ENCODE measurements at places on chromosomes 5 and 9.

DNA sequence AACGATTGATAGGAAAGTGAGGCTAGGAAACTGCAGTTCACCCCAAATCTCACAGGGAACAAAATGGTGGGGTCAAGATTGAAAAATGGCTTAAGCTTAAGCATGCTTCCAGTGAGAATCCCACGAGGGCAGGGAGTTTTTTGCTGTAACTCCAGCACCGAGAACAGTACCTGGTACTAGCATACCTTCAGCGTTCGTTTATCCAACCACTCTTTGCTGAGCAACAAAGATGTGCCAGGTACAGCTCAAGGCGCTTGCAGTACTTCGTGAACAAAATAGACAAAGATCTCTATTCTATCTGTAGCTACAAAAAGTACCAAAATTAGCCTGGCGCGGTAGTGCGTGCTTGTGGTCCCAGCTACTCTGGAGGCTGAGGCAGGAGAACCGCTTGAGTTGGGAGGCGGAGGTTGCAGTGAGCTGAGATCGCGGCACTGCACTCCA is 778 bp upstream of the PPP6C start:
- peak overlapping the region; percentile 70 for H3K4me3 ChIP-seq
- DNase-seq = no peak
- peaks cover 44% of the 10 kb centered on the region for H3K4me1 ChIP-seq
- peak overlapping the region; percentile 99 for H3K27ac ChIP-seq

DNA sequence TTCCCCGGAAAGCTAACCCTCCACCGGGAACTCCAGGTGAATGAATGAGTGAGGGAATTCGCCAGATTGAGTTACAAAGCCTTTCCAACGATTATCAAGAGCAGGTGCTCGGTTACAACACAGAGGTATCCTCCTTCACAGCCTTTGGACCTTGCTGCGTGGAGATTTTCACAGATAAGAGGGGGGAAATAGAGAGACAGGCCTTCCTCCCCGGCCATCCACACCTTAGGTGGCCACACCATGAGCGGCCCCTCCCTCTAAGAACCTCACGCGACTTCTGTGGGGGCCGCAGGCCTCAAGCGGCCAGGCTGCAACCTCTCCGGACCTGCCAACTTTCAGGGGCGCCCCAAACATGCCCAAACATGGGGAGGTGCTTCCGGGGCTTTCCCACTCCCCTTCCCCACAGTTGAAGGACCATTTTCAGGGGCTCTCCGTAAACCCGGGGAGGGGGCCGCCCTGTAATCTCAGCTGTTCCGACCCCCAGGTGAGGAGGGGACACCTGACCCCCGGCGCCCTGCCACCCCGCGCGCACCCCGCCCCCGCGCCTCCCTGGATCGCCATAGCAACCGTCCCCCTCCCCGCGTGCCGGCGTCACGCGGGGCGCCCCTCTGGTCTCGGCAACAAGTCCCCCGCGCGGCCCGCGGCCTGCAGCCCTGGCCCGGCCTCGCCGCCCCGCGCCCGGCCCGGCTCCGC is 603 bp downstream of the DENND1A start:
- no peaks in the 10 kb centered on the region for H3K36me3 ChIP-seq
- H3K27ac ChIP-seq = peak overlapping the region; percentile 72
- no peak for DNase-seq
- peak overlapping the region; percentile 56 for H3K4me3 ChIP-seq
- H3K27me3 ChIP-seq = no peaks in the 10 kb centered on the region

DNA sequence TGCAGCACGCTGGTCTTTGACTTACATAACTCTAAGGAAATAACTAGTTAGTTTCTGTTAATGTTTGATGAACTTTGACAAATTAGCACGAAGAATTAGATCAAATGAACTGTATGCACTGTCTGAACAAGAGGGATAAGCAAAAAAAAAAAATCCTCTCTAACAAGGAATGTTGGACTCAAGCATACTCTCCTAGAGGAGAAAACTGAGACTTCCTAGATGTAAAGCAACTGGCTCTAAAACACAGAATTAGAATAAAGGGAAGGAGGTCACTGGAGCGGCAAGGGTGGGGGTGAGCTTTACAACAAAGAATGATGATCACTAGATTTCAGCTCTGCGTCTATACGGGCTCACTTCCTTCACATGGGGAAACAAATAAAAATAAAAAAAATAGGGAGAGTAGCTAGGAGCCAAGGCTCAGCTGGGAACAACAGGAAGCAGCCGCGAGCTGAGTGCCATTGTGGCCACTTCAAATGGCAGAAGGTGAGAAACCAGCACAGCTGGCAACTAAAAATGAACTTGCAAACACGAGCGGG is 48.7 kb upstream of the CEMIP2 start:
- H3K4me1 ChIP-seq = no peaks in the 10 kb centered on the region
- DNase-seq = no peak
- no peaks in the 10 kb centered on the region for H3K36me3 ChIP-seq
- H3K27me3 ChIP-seq = no peaks in the 10 kb centered on the region

DNA sequence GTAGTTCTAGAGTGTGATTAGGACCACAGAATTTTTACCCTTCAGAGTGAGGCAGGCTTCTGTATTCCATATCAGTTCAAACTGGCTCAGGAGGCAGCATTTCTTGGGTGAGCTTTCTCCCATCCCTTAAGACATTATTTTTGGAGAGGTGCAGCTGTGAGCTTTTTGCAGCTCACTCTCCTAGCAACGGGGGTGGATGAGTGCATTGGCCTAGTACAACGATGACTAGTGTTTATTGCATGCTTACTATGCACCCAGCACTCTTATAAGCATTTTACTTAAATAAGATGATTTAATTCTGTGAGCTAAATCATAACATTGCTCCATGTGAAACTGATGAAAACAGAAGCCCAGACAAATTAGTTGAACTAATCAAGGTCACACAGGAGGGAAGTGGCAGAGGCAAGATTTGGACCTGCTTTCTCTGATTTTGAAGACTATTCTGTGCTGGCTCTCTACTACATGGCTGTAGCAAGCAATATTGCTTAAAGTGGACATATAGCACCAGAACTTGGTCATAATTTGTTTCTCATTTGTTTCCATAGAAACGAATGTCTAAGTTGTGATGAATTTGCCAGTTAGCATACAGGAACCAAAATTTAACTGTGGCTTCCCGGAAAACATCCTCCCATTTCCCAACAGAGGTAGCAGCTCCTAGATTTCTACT is 372.1 kb upstream of the RIOK2 start:
- no peaks in the 10 kb centered on the region for H3K27me3 ChIP-seq
- DNase-seq = no peak
- H3K27ac ChIP-seq = no peak overlapping the region
- H3K4me3 ChIP-seq = no peak overlapping the region
- no peaks in the 10 kb centered on the region for H3K4me1 ChIP-seq

DNA sequence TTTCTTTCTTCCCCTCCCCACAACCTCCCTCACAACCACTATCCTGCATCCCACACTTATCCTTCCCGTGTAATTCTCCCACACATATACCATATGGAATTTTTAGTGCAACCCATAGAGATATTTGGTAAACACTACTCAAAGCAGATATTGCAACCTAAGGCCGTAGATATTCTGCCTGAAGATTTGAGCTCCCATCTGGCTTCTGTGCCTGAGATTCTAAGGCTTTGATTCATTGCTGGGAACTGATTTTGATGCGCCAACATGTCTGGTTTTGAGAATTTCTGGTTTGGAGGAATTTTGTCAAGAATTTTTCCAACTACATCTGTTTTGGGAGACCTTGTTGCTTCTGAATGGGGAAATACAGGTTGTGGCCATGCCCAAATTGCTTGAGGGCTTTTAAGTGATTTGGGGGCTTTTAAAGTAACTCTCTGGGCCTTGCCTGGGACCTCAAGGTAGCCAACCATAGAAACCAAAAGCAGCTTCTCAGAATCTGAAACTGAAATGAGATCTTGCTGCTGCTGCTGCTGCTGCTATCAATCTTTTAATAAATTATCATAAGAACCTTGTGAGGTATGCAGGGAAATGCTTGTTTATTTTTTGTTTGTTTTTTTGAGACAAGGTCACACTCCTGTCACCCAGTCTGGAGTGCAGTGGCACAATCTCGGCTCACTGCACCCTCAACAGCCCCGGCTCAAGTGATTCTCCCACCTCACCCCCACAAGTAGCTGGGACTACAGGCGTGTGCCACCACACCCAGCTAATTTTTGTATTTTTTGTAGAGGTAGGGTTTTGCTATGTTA is 36.2 kb downstream of the PLAC8L1 start:
- H3K27ac ChIP-seq = no peak overlapping the region
- no peaks in the 10 kb centered on the region for H3K27me3 ChIP-seq
- H3K36me3 ChIP-seq = no peaks in the 10 kb centered on the region
- no peak overlapping the region for H3K4me3 ChIP-seq

DNA sequence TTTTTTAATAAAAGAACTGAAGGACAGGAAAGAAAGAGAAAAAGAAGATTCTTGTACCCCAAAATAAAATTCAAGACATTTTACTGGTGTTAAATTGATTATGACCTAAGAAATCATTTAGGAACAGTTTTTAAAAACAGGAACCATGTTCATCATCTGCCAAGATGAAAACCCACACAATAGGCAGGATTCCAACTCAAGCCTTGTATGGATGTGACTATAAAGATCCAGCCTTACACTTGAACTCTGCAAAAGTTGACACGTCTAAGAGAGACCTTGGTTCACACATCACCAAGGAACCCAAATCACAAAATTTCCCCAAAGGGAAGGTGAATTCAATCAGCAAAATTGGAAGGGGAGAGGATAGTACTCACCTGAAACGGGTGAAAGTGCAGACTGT is 82.6 kb downstream of the SMIM23 start:
- no peak for DNase-seq
- peaks cover 21% of the 10 kb centered on the region for H3K36me3 ChIP-seq
- H3K27me3 ChIP-seq = no peaks in the 10 kb centered on the region
- no peaks in the 10 kb centered on the region for H3K4me1 ChIP-seq
- no peak overlapping the region for H3K27ac ChIP-seq

- no peak for DNase-seq
- peaks cover 22% of the 10 kb centered on the region for H3K4me1 ChIP-seq
- no peaks in the 10 kb centered on the region for H3K36me3 ChIP-seq
- H3K4me3 ChIP-seq = no peak overlapping the region
Observed at GRCh38 chr9:130820135-130820738, 14.8 kb upstream of the ABL1 start.

GRCh38 chr5:173093606-173094005 is 37.5 kb downstream of the CREBRF start:
- H3K4me1 ChIP-seq = peaks cover 30% of the 10 kb centered on the region
- H3K27ac ChIP-seq = peak overlapping the region; percentile 33

GRCh38 chr9:36008774-36009300 is 27.9 kb upstream of the RECK start:
- H3K36me3 ChIP-seq = no peaks in the 10 kb centered on the region
- no peaks in the 10 kb centered on the region for H3K27me3 ChIP-seq
- DNase-seq = peak; percentile 41
- H3K4me1 ChIP-seq = no peaks in the 10 kb centered on the region
- no peak overlapping the region for H3K4me3 ChIP-seq

GRCh38 chr9:98380065-98380681 is 124.7 kb upstream of the TBC1D2 start:
- H3K4me3 ChIP-seq = no peak overlapping the region
- H3K27ac ChIP-seq = no peak overlapping the region
- no peaks in the 10 kb centered on the region for H3K4me1 ChIP-seq
- H3K36me3 ChIP-seq = no peaks in the 10 kb centered on the region
- no peaks in the 10 kb centered on the region for H3K27me3 ChIP-seq
- DNase-seq = no peak

DNA sequence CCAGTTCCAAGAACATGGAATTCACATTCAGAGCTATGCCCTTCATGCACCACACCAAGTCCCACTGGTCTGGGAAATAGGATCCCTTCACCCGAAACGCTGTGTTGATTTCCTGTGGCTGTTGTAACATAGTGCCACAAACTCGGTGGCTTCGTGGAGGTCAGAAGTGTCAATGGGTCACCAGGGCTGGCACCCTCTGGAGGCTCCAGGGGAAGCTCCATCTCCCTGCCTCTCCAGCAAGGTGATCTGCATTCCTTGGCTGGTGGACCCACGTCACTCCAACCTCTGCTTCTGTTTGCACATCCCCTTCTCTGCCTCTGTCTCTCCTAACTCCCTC is 28.9 kb upstream of the ALDH1B1 start:
- no peak overlapping the region for H3K4me3 ChIP-seq
- no peaks in the 10 kb centered on the region for H3K27me3 ChIP-seq
- no peak for DNase-seq
- no peaks in the 10 kb centered on the region for H3K36me3 ChIP-seq
- H3K4me1 ChIP-seq = peaks cover 4% of the 10 kb centered on the region
- H3K27ac ChIP-seq = no peak overlapping the region

Measured in gastrocnemius medialis (tissue), 4 donors.